ENCODE measurements at places on chromosomes 16 and 17. TPM values are rescaled to one million over a fixed set of nuclear protein-coding genes. Genes with fewer than 3 reads are reported as not detected.

Gene SDR42E2
- not detected for total RNA-seq

Gene TMEM114
- total RNA-seq, result not detected

Gene OR2C1
- not detected for total RNA-seq

Gene PIRT
- total RNA-seq, result not detected

Gene MT1E
- not detected for total RNA-seq

Gene TBC1D26
- total RNA-seq, result not detected

Gene TPSG1
- 0.10 TPM for total RNA-seq

Gene INCA1
- total RNA-seq, result 1.3 TPM

Gene KREMEN2
- total RNA-seq, result 1.7 TPM

Gene PPL
- total RNA-seq, result 2.6 TPM

Gene NHERF1
- total RNA-seq, result 35.8 TPM

Gene RNF112
- 0.52 TPM for total RNA-seq

Gene FLOT2
- 73.4 TPM for total RNA-seq

Gene SLC6A2
- not detected for total RNA-seq

Gene SLC25A19
- 23.1 TPM for total RNA-seq

Gene NSRP1
- total RNA-seq, result 27.5 TPM

Gene HOXB6
- 6.1 TPM for total RNA-seq

Gene PDF
- total RNA-seq, result 36.6 TPM

Gene HOXB5
- total RNA-seq, result 2.5 TPM

Gene UTS2R
- total RNA-seq, result not detected

Gene RRAD
- total RNA-seq, result 10.9 TPM

Gene ATF7IP2
- total RNA-seq, result 12.5 TPM

Gene SPNS2
- total RNA-seq, result 8.7 TPM

Gene CTRB2
- total RNA-seq, result not detected

Gene SLC5A2
- total RNA-seq, result 0.48 TPM

Gene SLC5A11
- total RNA-seq, result 0.69 TPM

Gene DHRS7C
- not detected for total RNA-seq

Gene MYADML2
- total RNA-seq, result not detected

Gene OR1F1
- 0.59 TPM for total RNA-seq

Gene MPV17L
- total RNA-seq, result 5.7 TPM

Gene PTGES3L
- 0.84 TPM for total RNA-seq

Gene PPY
- not detected for total RNA-seq

Gene CCL16
- total RNA-seq, result not detected

Gene MYH1
- not detected for total RNA-seq

Gene TBX6
- total RNA-seq, result 0.20 TPM

Gene NAE1
- total RNA-seq, result 74.0 TPM

Gene TMEM100
- not detected for total RNA-seq

Gene GNAO1
- total RNA-seq, result 0.62 TPM

Gene ORC6
- total RNA-seq, result 53.4 TPM

Gene LPCAT2
- 7.4 TPM for total RNA-seq

Gene MMP28
- 6.0 TPM for total RNA-seq

Gene MPP2
- 3.2 TPM for total RNA-seq

Gene EFNB3
- total RNA-seq, result 1.6 TPM

Gene ALOXE3
- total RNA-seq, result 5.9 TPM

Gene KRTAP1-5
- total RNA-seq, result not detected

Gene GNGT2
- 0.18 TPM for total RNA-seq

Gene GINS2
- 29.3 TPM for total RNA-seq

Gene PITPNC1
- 14.7 TPM for total RNA-seq

Gene CBFB
- 50.4 TPM for total RNA-seq

Gene KRTAP4-6
- not detected for total RNA-seq

Gene CRYBA1
- not detected for total RNA-seq

Measured in A549 treated with DMSO at 1 μM for 4 hours (cell line).